ENCODE measurements at places on chromosomes 1 and 21.

GRCh38 chr1:203038891-203039608 lies 12.8 kb downstream of the PPFIA4 start:
- peak; percentile 56 for DNase-seq
- H3K4me3 ChIP-seq, result no peak overlapping the region
- H3K27ac ChIP-seq, result no peak overlapping the region

- no peak overlapping the region for H3K27ac ChIP-seq
- DNase-seq, result no peak
- no peak overlapping the region for H3K4me3 ChIP-seq
- no peaks in the 10 kb centered on the region for H3K36me3 ChIP-seq
- H3K27me3 ChIP-seq, result no peaks in the 10 kb centered on the region
Measured at GRCh38 chr1:85428471-85429089, 36.4 kb downstream of the DDAH1 start.

- H3K36me3 ChIP-seq, result peaks cover 6% of the 10 kb centered on the region
- no peak for DNase-seq
- no peak overlapping the region for H3K4me3 ChIP-seq
Measured at GRCh38 chr1:205446828-205447227, 9.0 kb downstream of the BLACAT1 start.

- no peak overlapping the region for H3K27ac ChIP-seq
- peaks cover 13% of the 10 kb centered on the region for H3K27me3 ChIP-seq
- no peaks in the 10 kb centered on the region for H3K36me3 ChIP-seq
- H3K4me3 ChIP-seq, result no peak overlapping the region
Measured at GRCh38 chr1:223363057-223363855, 720 bp downstream of the SUSD4 start.

GRCh38 chr1:190688096-190688495 lies 210.4 kb upstream of the BRINP3 start:
- H3K4me1 ChIP-seq, result no peaks in the 10 kb centered on the region
- no peak for DNase-seq
- no peak overlapping the region for H3K27ac ChIP-seq
- H3K4me3 ChIP-seq, result no peak overlapping the region
- no peaks in the 10 kb centered on the region for H3K36me3 ChIP-seq

DNA sequence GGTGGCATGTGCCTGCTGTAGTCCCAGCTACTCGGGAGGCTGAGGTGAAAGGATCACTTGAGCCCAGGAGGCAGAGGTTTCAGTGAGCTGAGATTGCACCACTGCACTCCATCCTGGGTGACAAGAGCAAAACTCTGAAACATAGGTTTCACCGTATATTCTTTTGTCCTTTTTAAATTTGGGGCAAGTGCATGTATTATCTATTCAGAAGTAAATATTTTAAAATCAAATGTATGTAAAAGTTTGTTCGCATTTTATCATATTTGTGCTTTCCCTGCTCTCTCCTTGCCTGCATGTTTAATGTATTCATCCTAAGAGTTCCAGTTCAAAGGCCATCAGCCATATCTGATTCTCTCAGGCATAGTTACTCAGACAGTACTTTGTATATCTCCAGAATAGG lies 7.9 kb upstream of the UFC1 start:
- no peak overlapping the region for H3K4me3 ChIP-seq
- no peak overlapping the region for H3K27ac ChIP-seq
- no peak for DNase-seq
- no peaks in the 10 kb centered on the region for H3K27me3 ChIP-seq
- no peaks in the 10 kb centered on the region for H3K36me3 ChIP-seq
- H3K4me1 ChIP-seq, result no peaks in the 10 kb centered on the region

GRCh38 chr1:1544544-1544943 lies 4.1 kb upstream of the TMEM240 start:
- DNase-seq, result no peak
- no peaks in the 10 kb centered on the region for H3K4me1 ChIP-seq
- H3K4me3 ChIP-seq, result no peak overlapping the region
- H3K27me3 ChIP-seq, result no peaks in the 10 kb centered on the region

DNA sequence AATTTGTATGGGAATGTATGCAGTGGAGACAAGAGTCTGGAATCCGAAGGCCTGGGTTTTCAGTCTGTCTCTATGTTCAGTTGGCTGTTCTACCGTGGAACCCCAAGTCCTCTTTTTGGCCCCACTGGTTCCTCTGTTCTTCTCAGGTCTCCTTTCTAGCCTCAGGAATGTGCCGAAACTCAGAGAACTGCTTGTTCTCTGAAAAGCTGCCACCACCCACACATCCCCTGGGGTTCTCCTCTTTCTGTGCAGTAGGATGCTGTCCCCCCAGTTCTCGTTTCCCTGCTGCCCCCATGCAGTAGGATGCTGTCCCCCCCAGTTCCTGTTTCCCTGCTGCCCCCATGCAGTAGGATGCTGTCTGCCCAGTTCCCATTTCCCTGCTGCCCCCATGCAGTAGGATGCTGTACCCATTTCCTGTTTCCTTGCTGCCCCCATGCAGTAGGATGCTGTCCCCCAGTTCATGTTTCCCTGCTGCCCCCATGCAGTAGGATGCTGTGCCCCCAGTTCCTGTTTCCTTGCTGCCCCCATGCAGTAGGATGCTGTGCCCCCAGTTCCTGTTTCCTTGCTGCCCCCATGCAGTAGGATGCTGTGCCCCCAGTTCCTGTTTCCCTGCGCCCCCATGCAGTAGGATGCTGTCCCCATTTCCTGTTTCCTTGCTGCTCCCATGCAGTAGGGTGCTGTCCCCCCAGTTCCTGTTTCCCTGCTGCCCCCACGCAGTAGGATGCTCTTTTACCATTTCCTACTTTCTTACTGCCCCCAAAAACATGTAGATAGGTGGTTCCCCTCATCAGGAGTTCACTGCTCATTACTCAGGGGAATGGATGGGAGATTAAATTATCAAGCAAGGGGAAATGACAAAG lies 35.3 kb downstream of the OPTC start:
- H3K27ac ChIP-seq, result no peak overlapping the region
- H3K4me3 ChIP-seq, result no peak overlapping the region
- no peaks in the 10 kb centered on the region for H3K27me3 ChIP-seq
- peaks cover 12% of the 10 kb centered on the region for H3K4me1 ChIP-seq
- no peak for DNase-seq

DNA sequence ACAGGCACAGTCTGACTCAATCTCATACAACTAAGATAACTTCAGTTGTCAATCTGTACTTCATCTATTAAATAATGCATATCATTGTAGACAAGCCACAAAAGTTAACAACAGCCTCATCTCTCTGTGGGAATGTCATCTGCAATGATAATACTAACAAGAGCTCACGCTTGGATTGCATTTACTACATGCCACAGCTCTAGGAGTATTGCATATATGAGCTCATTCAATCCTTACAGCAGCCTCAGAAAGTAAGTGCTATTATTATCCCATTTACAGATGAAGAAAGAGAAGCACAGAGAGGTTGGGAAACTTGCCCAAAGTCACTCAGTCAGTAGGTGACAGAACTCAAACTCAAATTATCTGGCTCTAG lies 105.7 kb upstream of the GUCA2B start:
- H3K27me3 ChIP-seq, result no peaks in the 10 kb centered on the region
- H3K36me3 ChIP-seq, result no peaks in the 10 kb centered on the region
- H3K4me3 ChIP-seq, result no peak overlapping the region
- H3K4me1 ChIP-seq, result no peaks in the 10 kb centered on the region
- H3K27ac ChIP-seq, result no peak overlapping the region

- H3K36me3 ChIP-seq, result no peaks in the 10 kb centered on the region
- H3K27ac ChIP-seq, result no peak overlapping the region
- H3K27me3 ChIP-seq, result no peaks in the 10 kb centered on the region
- H3K4me1 ChIP-seq, result no peaks in the 10 kb centered on the region
- no peak for DNase-seq
Measured at GRCh38 chr1:240107058-240107684, 15.5 kb downstream of the FMN2 start.

DNA sequence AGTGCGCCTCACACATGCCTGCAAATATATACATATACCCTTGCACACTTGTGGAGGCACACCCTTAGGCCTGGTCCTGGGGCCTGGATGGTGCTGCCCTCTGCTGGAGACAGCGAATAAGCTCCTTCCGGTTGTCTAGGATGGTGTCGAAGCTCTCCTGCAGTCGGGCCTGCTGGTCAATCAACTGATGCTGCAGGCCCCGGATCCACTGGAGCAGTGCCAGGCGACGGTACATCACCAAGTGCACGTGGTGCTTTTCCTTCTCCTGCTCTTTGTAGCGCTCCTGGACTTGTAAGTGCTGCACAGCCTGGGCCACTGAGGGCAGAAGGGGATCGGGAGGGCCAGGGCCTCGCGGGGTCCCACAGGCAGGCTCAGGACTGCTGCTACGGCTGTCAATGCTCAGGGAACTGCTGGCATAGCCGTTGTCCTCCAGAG lies 3.1 kb downstream of the C1orf216 start:
- peaks cover 16% of the 10 kb centered on the region for H3K36me3 ChIP-seq
- DNase-seq, result peak; percentile 74
- no peak overlapping the region for H3K4me3 ChIP-seq
- no peak overlapping the region for H3K27ac ChIP-seq

DNA sequence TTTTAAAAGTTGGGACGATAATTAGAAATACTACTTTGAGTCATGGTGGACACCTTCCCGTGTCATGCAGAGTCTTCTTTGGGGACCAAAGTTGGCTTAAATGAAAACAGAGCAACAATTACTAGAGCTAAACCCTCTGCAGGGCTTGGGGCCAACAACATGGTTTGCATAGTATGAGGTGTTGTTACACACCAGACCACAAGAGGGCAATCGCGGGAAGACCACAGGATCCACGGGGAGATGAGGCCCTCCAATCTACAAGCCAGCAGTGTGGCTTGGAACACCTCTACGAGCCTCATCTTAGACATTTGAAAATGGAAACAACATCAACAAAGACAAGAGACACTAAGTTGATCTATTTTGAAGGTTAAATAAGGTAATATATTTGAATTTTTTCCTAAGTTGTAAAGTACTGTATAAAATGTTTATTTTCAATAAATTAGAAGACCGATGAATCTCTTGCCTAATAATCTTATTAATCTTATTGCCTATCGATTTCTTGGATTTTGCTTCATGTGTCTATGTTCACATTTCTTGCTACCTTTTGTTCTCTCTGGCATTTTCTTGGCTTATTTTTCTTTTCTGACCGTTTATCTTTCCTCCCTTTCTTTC lies 8.2 kb upstream of the SMCP start:
- no peak for DNase-seq
- no peak overlapping the region for H3K4me3 ChIP-seq
- H3K27me3 ChIP-seq, result no peaks in the 10 kb centered on the region

DNA sequence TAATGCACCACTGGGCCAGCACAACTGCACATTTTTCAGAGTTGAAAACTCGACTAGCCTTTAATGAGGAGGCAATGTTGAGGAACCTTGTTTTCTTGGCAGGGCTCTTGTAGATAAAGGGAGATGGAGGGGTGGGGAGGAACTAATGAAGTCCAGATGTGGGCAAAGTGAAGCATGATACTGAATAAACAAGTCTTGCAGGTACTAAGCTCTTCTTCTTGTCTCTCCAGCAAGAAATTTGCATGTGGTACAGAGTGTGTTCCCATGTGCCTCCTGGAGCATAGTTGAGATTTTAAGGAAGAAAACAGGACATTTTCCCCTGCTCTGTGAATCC lies 47.0 kb downstream of the PLPP3 start:
- H3K4me3 ChIP-seq, result no peak overlapping the region
- H3K4me1 ChIP-seq, result peaks cover 7% of the 10 kb centered on the region
- no peak overlapping the region for H3K27ac ChIP-seq
- no peak for DNase-seq

DNA sequence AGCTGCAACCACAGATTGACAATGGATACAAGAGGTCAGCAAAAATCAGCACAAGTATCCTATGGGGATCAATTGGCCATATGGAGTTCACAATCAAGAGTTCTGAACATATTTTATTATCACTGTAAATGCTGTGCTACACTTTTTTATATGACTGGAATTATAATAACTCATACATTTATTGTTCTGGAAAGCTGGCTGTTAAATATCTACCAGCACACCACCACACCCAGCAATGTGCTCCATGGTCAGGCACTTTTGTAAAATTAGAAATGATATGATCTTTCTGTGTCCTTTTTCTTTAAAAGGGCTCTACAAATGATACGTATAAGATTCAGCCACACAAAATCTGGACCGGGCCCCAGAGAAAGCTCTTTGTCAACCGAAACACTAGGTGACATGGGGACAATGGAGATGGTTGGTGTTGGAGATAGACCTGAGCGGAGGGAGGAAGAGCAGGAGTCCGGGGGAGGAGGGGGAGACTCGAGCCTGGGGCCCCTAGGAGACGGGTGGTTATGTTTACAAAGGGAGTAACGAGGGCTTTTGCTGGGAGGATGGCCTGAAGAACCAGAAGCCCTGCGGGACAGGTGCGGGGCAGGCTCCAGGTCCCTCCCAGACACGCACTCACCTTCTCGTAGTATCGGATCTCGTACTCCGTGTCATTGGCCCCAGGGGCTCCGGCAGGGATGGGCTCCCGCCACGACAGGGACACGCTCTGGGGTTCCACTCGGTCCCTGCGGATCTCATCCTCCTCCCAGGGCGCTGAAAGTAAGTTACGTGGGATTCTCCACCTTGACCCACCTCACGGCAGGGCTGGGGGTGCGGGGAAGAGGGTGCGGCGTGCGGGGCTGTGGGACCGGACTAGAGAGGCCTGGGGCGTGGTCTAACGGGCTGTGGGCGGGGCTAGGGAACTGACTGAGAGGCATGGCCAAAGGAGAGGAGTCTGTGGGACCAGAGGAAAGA lies 30.0 kb downstream of the EPHA10 start:
- DNase-seq, result no peak
- H3K36me3 ChIP-seq, result no peaks in the 10 kb centered on the region
- H3K27me3 ChIP-seq, result no peaks in the 10 kb centered on the region
- peaks cover 11% of the 10 kb centered on the region for H3K4me1 ChIP-seq
- no peak overlapping the region for H3K27ac ChIP-seq

GRCh38 chr1:109151146-109151990 lies 37.5 kb downstream of the ELAPOR1 start:
- no peak for DNase-seq
- H3K27ac ChIP-seq, result no peak overlapping the region
- H3K4me3 ChIP-seq, result no peak overlapping the region

DNA sequence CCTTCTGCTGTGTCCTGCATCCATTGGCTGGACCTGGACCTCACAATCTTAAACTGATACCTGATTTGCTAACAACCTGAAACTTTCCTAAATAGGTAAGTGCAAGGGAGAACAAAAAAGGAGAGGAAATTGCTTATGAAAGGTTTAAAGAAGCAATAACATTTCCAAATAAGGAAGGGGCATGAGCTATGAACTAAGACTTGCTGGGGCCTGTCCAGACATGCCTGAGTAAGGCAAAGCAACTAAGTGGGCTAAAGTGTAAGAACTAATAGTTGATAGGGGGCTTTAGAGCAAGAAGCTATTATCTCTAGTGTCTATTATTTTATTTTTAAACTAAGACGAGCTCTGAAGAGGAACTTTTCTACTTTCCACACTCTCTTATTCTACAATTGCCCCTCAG lies 11.6 kb downstream of the JMJD4 start:
- H3K27ac ChIP-seq, result no peak overlapping the region
- no peak overlapping the region for H3K4me3 ChIP-seq
- DNase-seq, result no peak
- no peaks in the 10 kb centered on the region for H3K4me1 ChIP-seq
- no peaks in the 10 kb centered on the region for H3K36me3 ChIP-seq
- no peaks in the 10 kb centered on the region for H3K27me3 ChIP-seq

Data from RWPE2 (cell line).